ENCODE measurements at places on chromosomes 7 and 10. TPM values are rescaled to one million over a fixed set of nuclear protein-coding genes. Genes with fewer than 3 reads are reported as not detected.

Gene DNTT
- total RNA-seq = not detected

Gene LIMK1
- 34.6 TPM for total RNA-seq

Gene ADAP1
- 1.3 TPM for total RNA-seq

Gene NUB1
- 22.7 TPM for total RNA-seq

Gene ACTL6B
- total RNA-seq = not detected

Gene AS3MT
- total RNA-seq = 6.7 TPM

Gene CALHM3
- not detected for total RNA-seq

Gene PLPP4
- total RNA-seq = not detected

Gene ABCB4
- total RNA-seq = 0.17 TPM

Gene NRAP
- total RNA-seq = not detected

Gene CYP51A1
- 203 TPM for total RNA-seq

Gene AOC1
- not detected for total RNA-seq

Gene CDH23
- total RNA-seq = under 0.01 TPM

Gene COL1A2
- total RNA-seq = 1,292 TPM

Gene PYROXD2
- 19.8 TPM for total RNA-seq

Gene CDNF
- total RNA-seq = 0.34 TPM

Gene CYP26C1
- total RNA-seq = not detected

Gene SLC13A1
- not detected for total RNA-seq

Gene TBC1D12
- total RNA-seq = 4.0 TPM

Gene HOXA11
- not detected for total RNA-seq

Gene TMEM178B
- under 0.01 TPM for total RNA-seq

Gene FZD1
- total RNA-seq = 10.3 TPM

Gene PRPS1L1
- not detected for total RNA-seq

Gene LRMDA
- 0.45 TPM for total RNA-seq

Gene EPO
- not detected for total RNA-seq

Gene PIP4K2A
- 12.3 TPM for total RNA-seq

Gene GALNT17
- under 0.01 TPM for total RNA-seq

Gene METTL2B
- total RNA-seq = 30.9 TPM

Gene CUZD1
- total RNA-seq = 0.45 TPM

Gene HACD1
- 16.6 TPM for total RNA-seq

Gene OR2A42
- total RNA-seq = not detected

Gene CPXM2
- total RNA-seq = 0.45 TPM

Gene ASB10
- total RNA-seq = not detected

Gene FAM237B
- not detected for total RNA-seq

Gene ZDHHC6
- total RNA-seq = 18.7 TPM

Gene TRPV5
- total RNA-seq = not detected

Gene CCT6A
- total RNA-seq = 153 TPM

Gene VIPR2
- not detected for total RNA-seq

Gene TMEM26
- 0.89 TPM for total RNA-seq

Gene CPA4
- total RNA-seq = 28.1 TPM

Gene TAS2R39
- not detected for total RNA-seq

Gene LRRD1
- 0.17 TPM for total RNA-seq

Gene ELAPOR2
- total RNA-seq = 4.4 TPM

Gene UCMA
- not detected for total RNA-seq

Gene WDFY4
- total RNA-seq = not detected

Gene LRIT1
- total RNA-seq = not detected

Gene CALML5
- not detected for total RNA-seq

Gene MRLN
- not detected for total RNA-seq

Gene PTPRN2
- 0.74 TPM for total RNA-seq

Gene CLEC5A
- not detected for total RNA-seq

Gene SUGCT
- 3.1 TPM for total RNA-seq

Gene TSPAN12
- total RNA-seq = 0.17 TPM
